ENCODE measurements at places on chromosomes 12 and 14.

GRCh38 chr12:124172636-124173035, 122.3 kb upstream of the RFLNA start:
- no peak for DNase-seq

- no peak for DNase-seq
Observed at GRCh38 chr14:21202463-21203358, 46.8 kb upstream of the OR5AU1 start.

DNA sequence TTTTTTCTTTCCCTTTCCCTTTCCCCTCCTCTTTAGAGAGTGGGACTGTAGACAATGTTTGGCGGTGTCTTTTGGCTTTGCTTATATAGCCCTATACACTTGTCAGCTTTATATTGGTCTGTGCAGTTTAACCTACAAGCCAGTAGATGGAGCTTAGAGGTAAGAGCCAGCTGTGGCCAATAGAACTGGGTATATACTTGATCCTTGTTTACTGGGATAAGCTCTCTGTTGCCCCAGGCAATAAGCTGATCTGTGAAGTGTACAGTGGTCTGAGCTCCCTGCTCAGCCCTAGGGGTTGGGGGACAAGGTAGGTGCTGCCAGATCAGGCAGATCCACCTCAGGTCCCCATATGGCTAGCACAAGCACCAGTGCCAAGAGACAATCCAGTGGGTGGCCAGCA, 434.1 kb downstream of the NOVA1 start:
- peak; percentile 4 for DNase-seq

GRCh38 chr14:64279704-64280668, 14.2 kb downstream of the ESR2 start:
- no peak for DNase-seq

DNA sequence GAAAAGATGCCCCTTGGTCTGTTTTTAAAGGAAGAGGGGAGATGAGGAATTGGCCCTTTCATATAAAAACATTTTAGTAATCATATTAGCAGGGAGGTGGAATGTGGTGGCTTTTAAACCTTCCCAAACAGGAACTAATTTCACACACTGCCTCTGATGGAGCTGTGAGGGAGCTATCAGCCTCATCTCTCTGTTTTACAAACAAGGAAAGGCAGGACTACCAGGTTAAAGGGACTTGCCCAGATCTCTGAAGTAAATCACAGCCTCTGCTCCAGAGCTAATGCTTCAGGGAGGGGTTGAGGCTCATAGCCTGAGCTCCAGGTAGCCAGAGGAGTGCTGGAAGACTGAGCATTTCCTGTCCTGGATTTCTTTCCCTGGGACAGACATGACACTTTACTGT, 1.1 kb upstream of the BMP4 start:
- DNase-seq = no peak

DNA sequence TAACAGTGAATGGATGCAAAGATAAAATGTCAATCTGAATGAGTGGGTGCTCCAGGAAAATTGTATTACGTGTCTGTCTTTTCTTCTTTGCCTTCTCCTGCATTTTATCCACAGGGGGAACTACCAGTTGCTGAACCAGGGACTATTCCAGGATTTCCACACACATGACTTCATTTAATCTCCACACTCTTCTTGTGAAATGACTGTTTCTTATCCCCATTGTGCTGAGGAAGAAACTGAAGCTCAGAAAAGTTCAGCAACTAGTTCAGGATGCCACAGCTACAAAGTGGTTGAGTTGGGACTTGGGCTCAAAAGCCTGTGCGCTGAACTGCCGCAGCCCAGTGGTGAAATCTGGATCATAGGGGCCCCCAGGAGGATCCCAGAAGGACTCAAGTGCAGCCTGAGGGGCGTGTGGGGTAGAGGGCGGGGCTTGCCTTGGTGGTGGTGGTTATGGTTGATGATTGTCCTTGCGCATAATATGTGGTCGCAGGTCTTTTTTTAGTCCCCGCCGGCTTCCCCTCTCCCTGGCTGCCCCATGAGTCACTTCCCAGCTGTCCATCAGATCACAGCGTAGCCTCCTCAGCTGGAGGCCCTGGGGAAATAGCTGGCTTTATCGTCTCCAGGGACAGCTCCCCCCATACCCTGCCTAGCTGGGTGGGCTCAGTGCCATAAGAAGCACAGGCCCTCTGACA, 235.2 kb upstream of the CRY1 start:
- no peak for DNase-seq

DNA sequence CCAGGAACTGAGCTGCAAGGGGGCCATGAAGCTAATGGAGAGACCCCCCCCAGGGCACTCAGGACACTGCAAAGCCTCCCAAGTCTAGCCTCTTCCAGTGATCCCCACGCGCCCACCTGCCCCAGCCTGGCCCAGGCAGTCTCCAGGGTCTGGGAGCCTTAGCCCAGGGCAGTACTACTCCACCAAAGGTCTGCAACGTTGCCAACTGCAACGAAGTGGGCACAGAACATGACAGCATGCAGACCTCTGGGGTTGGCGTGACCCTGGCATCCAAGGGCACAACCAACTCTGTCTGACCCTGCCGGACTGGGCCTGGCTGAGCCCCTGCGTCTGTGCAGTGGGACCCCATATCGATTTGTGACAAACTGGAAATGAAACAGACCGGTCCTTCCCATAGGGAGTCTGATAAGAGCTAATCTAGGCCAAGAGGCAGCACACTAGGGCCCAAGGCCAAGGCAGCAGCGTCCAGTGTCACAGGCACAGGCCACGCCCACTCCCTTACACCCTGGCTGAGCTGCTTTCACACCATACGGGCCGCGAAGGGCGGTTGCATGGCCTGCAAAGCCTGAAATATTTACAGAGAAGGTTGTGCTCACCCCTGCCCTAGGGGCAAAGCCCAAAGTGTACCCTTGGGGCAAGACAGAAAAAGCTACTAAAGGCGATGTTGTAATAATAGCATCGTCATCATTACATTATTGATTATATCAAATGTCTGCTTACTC, 76.7 kb downstream of the NCOR2 start:
- DNase-seq = no peak

- no peak for DNase-seq
Observed at GRCh38 chr14:97138801-97139200, 341.6 kb downstream of the VRK1 start.

DNA sequence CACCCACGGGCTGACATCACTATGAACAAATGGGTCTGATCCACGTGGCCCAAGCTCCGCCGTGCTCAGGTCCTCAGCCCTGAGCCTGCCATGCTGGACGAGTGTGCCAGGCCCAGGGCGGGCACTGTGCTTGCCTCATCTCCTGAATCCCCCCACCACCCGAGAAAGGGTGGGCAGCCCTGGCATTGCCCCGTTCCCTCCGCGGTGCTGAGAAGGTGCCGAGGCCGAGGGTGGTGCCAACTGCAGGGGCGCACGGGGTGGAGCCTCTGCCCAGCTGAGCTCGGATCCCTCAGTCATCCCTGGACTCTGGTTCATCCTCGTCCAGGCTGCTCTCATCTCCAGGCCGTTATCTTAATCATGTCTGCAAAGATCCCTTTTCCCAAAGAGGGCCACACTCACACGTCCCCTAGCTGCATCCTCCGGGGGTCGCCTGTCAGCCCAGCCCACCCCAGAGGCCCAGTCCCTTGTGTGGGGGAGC, 60.6 kb downstream of the NOC4L start:
- DNase-seq = no peak

GRCh38 chr12:15698377-15698871, 90.8 kb downstream of the EPS8 start:
- DNase-seq = peak; percentile 18

DNA sequence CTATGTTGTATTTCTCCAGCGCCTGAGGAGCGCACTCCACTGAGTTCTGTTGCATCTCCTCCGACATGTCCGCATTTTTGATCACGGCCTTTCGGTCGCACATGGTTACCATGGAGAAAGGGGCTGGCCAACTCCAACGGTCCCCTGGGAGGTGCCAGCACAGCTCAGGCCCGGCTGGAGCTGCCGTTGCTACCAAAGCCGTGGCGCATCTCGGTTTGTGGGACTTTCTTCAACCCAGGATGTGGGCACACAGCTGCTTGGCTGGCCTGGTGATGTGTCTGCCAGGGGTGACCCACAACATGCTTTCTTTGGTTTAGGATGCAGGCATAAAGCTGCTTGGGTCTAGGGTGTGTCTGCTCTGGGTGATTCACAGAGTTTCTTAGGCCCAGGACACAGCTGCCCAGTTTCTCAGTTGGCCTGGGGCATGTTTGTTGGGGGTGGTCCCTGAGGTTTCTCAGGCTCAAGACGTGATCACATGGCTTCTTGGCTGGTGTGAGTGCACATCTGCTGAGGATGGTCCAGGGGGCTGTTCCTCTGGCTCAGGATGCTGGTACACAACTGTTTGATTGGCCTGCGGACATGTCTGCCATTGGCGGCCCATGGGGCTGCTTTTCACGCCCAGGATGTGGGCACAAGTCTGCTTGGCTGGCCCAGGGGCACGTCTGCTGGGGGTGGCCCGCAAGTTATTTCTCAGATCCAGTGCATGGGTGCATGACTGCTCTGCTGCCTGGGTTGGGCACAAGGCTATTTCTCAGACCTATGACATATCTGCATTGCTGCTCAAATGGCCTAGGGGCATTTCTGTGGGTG, 25.9 kb upstream of the GTF2A1 start:
- no peak for DNase-seq

DNA sequence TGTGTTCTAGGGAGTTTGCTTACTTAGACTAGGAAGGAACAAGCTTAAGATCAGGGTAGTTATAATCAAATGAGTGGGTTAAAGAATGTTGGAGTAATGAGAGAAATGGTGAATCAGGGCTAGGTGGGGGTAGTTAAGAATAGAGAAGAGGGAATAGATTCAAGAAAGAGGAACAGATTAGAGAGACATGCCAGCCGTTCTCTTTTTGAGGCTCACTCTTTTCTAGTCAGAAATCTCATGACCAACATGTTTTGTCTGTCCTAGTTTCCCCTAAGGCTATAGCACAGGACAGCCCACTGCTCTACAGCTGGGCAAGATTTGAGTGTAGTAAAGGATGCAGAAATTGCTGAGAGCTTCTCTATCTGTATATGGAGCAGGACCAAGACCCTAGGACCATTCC, 258.4 kb downstream of the AKAP6 start:
- no peak for DNase-seq

DNA sequence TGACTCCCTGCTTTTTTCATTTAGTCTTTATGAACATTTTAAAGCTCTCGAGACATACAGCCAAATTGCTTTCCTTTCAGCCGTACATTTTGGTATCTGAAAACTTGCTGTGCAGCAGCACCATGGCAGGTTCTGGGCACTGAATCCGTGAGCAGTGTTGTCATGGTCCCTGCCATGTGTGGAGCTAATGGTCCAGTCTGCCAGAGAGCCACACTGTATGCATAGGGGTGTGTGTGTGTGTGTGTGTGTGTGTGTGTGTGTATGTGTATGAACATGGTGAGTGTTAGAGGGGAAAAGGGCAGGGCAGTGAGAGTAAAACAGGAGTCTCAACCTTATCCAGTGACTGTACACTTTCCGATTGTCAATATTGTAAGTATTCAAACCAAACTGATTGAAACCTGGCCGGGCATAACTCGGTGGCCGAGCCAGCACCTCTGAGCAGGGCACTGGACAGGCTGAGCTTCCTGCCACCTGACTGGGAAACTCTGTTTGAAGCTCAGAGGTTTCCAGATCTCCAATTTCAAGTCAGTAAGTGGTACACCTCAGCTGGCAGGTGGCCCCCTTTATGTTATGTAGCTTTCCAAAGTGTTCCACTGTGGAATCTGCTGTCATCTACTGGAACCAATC, 110.0 kb downstream of the ESR2 start:
- no peak for DNase-seq

DNA sequence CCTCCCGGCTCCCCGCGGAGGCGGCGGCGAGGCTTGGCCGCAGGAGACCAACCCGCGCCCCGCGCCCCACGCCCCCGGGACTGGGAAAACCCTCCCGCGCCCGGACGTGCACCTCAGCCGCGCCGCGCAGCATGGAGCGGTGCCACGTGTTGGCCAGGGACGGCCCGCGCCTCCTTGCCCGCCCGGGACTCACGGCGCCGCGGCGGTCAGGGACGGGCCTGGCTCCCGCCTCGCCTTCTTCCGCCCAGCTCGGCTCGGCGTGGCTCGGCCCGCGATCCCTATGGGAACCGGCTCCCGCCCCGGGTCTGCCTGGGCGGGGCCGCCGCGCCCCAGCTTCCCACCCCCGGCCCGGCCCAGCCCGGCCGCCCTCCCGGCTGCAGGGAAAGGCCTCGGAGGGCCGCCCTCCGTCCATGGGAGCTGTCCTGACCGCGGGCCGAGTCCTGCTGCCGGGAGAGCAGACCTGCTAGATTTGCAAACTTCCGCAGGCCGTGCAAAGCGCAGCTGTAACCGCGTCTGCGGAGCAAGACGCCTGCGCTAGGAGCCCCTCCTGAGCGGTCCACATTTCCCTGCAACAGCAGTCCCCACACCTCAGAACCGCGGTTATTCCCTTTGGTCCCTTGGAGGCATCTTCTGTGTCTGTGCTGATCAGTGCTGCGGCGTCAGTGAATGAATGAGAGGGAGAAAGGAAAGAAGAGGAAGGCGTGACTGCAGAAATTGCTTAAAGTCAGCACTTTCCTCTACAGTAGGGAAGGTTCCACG, at the start of gene CDKL1:
TSS of gene CDKL1 (minus strand) at position 251 of the 759 bp plus-strand sequence. CDS start 1,013 bp downstream, outside the sequence.
- peak; percentile 66 for DNase-seq

- no peak for DNase-seq
Observed at GRCh38 chr12:34294671-34295365, 272.5 kb downstream of the ALG10 start.

GRCh38 chr12:24408305-24408704, 458.8 kb upstream of the SOX5 start:
- DNase-seq = no peak

DNA sequence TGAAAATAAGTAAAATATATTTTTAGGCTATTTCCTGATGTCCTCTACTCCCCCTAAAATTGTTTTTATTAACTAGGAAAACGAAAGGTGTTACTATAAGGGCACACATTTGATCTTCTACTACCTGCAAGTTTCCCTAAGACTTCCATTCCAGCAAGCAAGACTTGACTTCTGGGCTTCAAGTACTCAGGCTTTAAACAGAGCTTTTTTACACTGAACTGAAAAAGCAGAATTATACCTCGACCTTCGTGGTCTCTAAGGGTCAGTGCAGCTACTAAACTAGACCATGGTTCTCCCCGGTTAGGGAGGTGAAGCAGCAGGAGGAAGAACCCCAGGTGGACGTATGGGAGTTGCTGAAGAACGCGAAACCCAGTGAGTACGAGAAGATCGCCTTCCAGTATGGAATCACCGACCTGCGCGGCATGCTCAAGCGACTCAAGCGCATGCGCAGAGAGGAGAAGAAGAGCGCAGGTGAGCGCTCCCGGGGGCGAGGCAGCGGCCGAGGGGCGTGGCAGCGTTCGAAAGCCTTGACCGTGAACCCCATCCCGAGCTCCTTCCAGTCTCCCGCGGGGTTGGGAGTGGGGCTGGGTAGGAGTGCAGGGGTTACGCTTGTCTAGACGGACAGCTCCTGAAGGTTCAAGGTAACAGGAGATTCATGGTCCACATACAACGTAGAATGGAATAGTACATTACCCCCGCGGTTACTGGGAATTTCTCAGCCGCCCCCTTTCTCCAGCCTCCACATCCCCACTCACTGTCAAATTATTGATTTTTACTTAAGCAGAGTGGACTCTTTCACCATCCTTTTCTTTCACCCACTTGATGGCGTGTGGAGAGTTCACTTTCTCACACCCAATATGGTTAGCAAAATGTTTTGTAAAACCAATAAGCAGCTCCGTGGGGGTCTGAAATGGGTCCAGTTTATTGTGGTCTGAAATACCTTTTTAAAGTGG, 47.6 kb downstream of the MYBPC1 start:
- DNase-seq = no peak

GRCh38 chr12:56522411-56523193, 982 bp downstream of the RBMS2 start:
- no peak for DNase-seq
